Vein endothelial cell (primary cell): ENCODE measurements at places on chromosomes 2 and 18. TPM values are rescaled to one million over a fixed set of nuclear protein-coding genes. Genes with fewer than 3 reads are reported as not detected.

REG1B gene
- total RNA-seq = not detected in 2 replicates

VPS4B gene
- total RNA-seq = 36.9 and 47.4 TPM in 2 replicates

GALR1 gene
- total RNA-seq = not detected in 2 replicates

MYO7B gene
- under 0.01 and 0.10 TPM in 2 replicates for total RNA-seq

ALKAL2 gene
- total RNA-seq = not detected in 2 replicates

TMEM169 gene
- 0.48 TPM in 1 of 2 replicates, not detected in the other for total RNA-seq

CCDC141 gene
- under 0.01 and 0.10 TPM in 2 replicates for total RNA-seq

RAB12 gene
- total RNA-seq = 49.0 and 61.2 TPM in 2 replicates
